CD4-positive, alpha-beta memory T cell (primary cell): ENCODE measurements at places on chromosomes 2 and 18.

GRCh38 chr2:3498783-3499394, 20.4 kb downstream of the ADI1 start:
- no peak for DNase-seq

GRCh38 chr2:19879120-19879519, 22.7 kb downstream of the TTC32 start:
- no peak for DNase-seq

DNA sequence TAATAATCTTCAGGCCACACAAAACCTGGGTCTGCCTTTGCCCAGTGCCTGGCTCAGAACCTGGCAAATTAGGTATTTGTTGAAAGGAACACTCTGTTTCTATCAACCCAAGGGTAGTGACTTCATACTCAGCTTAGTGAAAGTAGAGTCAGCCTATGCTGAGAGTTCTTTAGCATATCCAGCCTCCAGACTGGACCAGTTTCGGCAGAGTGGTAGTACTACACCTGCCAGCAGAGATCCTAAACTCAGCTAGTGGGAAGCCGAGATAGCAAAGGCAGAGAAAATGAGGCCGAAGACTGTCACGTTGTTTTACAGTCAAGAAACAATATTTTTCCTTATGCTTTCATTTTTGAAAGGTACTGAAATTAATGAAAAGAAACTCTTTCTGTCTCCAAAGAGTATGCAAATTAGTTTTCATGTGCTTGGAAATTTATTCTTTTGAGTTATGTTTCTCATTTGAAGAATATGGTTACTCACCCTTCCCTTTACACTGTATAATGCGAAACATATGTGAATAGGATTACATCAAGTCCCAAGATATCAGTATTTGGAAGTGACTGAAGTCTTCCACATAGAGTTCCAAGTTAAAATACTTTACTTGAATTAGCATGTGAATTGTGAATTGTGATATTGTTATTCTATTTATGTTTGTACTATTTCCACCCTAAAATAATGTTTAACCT, 52.2 kb upstream of the UGP2 start:
- DNase-seq = no peak

DNA sequence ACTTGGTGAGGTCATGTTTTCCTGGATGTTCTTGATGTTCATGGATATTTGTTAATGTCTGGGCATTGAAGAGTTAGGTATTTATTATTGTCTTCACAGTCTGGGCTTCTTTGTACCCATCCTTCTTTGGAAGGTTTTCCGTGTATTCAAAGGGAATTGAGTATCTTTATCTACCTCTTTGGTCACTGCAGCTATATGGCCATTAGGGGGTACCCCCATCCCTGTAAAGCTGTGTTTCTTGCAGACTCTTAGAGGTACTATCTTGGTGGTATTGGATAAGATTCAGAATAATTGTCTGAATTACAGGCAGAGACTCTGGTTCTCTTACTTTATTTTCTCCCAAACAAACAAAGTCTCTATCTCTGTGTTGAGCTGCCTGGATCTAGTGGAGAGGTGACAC, 401.6 kb upstream of the FSIP2 start:
- DNase-seq = no peak

GRCh38 chr2:88024509-88024908, 8.2 kb upstream of the RNU2-63P start:
- DNase-seq = no peak
